Foreskin melanocyte (primary cell): ENCODE measurements at places on chromosomes 2 and 18.

GRCh38 chr18:28003451-28003850, 173.5 kb downstream of the CDH2 start:
- DNase-seq: no peak

DNA sequence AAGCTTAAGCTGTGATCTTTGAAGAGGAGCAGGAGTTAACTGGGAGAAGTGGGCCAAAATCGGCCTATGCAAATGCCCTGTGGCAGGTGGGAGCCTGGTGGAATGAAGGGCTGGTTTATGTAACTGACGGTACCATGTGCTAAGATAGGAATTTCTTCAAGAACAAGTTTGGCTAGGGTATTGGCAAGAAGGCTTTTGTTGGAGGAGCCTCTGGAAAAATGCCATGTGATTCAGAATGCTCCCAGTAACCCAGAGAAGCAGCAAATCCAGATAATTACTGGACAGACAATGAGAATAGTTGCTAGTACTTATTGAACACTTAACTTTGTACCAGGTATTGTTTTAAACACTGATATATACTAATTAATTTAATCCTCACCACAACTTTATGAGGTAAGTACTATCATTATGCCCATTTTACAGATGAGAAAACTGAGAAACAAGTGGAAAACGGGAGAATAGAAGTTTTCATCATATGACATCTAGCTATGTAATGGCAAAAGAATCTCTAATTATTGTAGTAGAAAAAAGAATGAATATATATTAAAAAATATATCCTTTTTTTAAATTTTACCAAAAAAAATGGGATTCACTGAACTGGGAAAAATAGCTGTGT, 9.1 kb upstream of the FAM124B start:
- DNase-seq: no peak

- no peak for DNase-seq
Measured at GRCh38 chr18:46814399-46814798, 57.5 kb upstream of the ST8SIA5 start.

DNA sequence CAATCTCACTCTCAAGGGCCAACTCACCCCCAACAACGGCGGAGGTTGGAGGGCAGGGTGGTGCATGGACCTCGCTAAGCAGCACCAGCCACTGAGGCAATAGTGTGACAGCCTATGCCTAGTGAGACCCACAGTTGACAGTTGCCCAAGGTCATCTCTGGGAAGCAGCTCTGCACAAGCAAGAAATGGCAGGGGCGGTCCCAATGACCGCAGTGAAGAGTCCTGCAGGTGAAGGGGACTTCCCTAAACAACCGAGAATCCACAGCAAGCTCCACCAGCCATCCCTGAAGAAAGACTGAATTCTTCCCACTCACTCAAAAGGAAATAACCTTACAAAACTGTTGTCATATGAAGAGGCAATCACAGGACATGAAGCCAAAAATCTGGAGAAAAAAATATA, 313.4 kb upstream of the ID2 start:
- DNase-seq: no peak

DNA sequence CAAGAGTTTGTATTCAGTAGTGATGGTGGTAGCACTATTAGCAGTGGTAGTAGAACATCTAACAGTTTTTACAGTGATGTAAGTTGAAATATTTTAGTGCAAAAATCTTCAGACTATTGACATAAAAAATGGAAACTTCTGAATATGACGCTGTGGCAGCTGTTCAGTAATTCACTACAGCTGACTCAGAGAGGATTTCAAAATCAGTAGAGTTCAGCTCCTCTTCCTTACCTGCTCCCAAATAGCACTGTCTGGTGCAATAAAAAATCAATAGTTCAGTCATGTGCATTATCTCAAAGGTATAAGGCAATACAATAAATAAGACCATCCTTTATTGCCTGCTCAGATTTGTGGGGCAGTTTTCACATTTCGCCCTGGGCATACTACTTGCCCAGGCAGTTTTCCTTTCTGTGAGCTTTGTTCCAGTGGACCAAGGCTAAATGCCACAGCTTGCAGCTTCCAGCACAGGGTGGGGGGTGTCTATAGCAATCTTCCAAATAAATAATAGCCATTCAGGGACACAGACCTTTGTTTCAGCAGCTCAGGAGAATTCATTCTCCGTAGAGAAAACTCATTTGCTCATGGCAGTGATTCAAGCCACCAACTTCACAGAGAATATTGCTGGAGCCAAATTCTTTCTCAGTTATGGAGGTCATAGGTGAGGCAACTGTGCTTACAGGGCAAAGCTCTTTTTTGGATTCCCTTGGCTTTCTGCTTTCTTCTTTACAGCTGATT, 33.9 kb upstream of the GORASP2 start:
- DNase-seq: no peak

DNA sequence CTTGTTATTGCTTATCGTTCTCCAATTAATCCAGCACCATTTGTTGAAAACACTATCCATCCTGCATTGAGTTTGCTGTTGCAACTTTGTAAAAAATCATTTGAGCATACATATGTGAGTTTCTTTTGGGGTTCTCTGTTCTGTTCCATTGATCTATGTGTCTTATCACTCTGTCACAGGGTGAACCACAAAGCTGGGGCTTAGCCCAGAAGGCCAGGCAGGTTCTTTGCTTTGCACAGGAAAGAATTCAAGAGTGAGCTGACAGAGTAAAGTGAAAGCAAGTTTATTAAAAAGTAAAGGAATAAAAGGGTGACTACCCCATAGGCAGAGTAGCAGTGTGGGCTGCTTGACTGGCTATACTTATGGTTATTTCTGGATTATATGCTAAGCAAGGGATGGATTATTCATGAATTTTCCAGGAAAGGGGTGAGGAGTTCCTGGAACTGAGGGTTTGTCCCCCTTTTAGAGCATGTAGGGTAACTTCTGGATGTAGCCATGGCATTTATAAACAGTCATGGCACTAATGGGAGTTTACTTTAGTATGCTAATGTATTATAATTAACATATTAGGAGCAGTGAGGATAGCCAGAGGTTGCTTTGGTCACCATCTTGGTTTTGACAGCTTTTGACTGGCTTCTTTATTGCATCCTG, 46.8 kb downstream of the RNF138 start:
- DNase-seq: no peak

DNA sequence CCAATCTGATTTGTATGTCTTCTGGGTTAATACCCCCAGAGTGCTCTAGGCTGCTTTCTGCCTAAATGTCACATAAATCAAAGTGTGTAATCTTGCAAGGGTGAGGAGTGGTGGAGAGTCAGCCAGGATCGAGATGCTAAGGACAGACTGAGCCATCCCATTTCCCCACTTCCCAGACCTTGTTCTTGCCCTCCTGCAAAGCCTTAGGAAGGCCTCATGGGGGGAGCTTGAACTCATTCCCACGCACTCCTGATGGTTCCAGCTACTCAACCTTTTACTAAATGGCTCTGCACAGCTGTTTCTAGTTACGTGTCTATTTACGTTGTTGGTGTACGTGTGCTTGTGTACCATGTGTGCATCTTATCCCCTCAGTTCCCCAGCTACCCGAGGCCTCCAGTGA, 423.6 kb upstream of the TNP1 start:
- no peak for DNase-seq

GRCh38 chr2:162490052-162490717, 146.3 kb downstream of the GCA start:
- DNase-seq: no peak

DNA sequence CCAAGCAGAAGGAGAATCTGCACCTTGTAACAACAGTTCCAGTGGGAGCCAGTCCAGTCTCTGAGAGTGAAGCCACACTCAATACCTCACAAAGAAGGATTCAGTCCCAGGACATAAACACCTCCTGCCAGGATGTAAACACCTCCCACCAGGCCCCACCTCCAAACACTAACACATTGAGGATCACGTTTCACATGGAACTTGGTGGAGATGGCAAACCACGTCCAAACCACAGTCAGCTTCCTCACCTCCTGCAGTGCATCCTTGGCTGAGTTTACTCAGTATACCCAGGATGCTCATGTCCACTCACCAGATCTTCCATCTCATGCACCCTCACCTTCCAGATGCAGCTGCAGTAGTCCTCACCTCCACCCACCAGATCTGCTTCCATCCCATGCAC, 37.8 kb upstream of the TMEM18 start:
- no peak for DNase-seq

DNA sequence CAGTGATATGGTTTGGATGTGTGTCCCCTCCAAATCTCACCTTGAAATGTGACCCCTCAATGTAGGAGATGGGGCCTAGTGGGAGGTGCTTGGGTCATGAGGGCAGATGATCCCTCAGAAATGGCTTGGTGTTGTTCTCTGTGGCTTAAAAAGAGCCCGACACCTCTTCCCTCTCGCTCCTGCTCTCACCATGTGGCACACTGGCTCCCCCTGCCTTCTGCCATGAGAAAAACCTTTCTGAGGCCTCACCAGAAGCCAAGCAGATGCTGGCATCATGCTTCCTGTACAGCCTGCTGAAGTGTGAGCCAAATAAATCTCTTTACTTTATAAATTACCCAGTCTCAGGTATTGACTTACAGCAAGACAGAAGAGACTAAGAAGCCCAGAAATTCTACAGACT, 357.1 kb downstream of the NRXN1 start:
- DNase-seq: no peak

DNA sequence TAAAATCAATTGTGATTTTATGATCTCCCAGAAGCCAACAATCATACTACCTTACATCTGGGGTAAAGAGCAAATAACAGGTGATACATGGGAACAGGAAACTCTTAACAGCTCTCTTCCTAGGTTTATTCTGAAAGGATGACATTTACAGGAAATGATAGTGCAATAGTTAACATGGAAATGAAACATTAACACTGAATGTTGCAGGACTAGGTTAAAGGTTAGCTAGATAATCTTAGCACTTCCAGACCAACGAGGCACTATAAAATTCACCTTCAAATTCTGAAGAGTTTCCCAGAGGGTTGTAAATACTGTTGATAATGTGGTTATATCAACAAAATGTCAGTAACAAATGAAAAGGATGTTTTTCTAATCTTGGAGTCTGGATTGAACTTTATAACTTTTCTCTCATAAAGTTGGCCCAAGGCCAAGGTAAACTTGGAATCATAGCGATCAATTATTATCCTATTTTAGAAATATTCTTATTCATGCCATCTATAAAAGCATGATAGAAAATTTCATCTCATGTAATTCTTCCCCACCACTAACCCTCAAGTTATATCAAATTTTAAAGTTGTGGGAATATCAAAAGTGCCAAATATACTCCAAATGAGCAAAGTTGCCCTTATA, 32.9 kb upstream of the GCG start:
- no peak for DNase-seq

- DNase-seq: peak; percentile 47
Measured at GRCh38 chr2:25483607-25484266, 142.0 kb upstream of the DNMT3A start.

DNA sequence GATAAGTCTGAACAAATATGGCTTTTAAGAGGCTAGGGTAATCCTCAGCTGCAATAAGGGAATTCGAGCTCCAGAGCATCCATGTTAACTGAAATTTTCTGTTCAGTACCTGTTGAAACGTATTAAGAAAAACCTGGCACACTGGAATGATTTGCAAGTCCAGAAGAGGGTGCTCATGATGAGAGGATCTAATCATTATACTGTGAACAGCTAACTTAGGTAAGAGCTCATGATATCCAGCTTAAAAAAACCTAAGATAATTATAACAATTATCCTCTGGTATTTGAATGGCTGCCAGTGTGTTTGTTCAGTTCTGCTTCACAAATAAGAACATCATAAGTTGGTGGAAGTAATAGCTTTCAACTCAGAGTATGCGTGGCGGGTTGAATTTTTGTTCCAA, 1118.3 kb upstream of the DDX18 start:
- DNase-seq: no peak

DNA sequence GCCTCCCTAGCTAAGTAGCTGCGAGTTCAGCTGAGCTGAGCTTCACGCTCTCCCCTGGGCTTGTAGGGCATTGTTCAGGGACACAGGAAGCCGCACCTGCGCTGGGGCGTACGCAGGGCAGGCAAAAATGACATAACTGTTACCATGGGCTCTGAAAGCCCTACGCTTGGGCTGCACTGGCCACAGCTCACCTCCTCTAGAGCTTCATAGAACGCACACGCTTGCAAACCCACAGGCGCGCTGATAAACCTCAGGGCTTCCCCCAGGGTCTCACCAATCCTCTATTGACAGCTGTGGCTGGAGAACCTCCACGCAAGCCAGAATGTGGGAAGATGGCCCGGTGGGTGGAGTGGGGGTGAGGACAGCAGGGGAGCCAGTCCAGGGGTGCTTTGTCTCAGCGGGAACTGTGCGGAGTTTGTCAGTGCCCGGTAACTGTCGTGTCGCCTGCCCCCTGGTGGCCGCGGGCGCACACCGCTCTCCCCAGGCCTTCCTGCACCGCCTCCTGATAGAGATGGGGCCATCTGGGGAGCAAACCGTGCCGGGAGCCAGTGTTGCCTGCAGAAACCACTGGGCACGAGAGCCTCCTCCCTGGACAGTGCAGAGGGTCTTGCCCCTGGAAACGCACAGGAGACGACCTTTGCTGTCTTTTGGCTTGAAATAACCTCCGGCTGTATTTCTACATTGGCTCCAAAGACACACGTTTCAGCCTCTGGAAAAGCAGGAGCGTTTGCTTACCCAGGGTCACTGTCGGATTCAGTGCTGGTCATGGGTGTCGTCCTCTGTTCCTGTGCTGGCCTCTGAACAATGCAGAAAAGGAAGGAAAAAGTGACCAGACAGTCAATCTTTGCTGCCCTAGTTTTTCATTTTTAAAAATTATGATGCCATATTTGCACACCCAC, 17.0 kb upstream of the CIDEA start:
- DNase-seq: peak; percentile 40

DNA sequence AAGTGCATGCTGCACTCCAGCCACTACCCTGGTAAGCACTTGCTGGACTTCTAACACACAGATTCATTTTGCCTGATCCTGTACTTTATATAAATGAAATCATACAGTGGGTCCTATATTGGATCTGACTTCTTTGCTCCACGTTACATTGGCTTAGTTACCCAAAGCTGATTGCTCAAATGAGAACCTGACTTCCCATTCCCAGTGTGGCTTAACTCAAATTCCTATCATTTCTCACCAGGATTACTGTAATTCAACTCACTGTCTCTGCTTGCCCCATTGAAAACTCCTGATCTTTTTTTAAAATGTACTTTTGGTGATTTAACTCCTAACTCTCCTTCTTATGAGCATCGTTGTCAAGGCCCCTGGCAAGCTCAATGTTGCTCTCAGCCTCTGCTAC, 1.4 kb downstream of the RSAD2 start:
- no peak for DNase-seq

- DNase-seq: no peak
Measured at GRCh38 chr2:167924556-167924955, 322.8 kb downstream of the STK39 start.

DNA sequence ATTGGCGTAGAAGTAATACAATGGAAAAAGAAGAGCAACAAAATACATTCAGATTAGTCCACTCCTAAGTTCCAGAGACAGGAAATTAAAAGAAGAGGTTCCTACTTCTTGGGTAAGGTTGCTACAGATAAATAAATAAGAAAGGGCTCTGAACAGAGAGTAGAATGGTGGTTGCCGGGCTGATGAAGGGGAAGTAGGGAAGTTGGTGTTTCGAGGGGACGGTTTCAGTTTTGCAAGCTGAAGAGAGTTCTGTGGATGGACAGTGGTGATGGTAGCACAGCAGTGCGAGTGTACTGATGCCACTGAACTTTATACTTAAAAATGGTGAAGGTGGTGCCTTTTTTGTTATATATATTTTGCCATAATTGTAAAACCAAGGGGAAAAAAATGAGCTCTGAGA, 48.2 kb downstream of the CABYR start:
- DNase-seq: no peak

- no peak for DNase-seq
Measured at GRCh38 chr2:54259413-54260240, 3.6 kb upstream of the TSPYL6 start.
